ENCODE measurements at places on chromosomes 7 and 10.

DNA sequence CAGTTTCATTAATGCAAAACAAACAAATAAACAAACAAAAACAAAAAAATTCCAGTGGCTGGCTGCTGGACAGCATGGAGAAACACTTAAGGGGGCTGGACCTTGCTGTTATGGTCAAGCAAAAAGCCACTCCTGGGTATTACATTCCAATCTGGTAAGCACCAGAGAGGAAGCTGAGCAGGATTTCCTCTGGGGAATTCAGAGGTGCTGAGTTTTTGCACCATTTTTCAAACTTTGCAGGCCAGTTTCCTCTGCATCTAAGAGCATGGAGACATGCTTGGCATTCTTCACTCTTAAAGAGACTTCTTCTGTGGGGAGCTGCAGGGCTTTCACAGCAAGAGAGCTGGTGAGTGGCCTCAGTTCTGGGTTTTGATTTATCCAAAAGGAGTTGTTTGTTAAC, 84.5 kb downstream of the FZD1 start:
- DNase-seq = no peak

DNA sequence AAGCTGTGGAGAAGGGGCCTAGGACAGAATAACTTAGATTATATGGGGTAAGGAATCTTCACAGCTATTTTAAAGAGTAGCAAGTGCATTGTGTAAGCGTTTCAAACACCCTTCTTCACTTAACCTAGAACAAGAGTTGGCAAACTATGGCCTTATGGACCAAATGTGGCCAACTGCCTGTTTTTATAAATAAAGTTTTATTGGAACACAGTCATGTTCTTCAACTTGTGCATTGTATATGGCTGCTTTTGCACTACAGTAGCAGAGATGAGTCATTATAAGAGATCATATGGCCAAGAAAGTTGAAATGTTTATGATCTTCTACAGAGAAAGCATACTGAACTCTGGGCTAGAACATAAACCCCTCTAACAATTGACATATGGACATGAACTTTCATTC, 187.8 kb downstream of the ETV1 start:
- DNase-seq = no peak

DNA sequence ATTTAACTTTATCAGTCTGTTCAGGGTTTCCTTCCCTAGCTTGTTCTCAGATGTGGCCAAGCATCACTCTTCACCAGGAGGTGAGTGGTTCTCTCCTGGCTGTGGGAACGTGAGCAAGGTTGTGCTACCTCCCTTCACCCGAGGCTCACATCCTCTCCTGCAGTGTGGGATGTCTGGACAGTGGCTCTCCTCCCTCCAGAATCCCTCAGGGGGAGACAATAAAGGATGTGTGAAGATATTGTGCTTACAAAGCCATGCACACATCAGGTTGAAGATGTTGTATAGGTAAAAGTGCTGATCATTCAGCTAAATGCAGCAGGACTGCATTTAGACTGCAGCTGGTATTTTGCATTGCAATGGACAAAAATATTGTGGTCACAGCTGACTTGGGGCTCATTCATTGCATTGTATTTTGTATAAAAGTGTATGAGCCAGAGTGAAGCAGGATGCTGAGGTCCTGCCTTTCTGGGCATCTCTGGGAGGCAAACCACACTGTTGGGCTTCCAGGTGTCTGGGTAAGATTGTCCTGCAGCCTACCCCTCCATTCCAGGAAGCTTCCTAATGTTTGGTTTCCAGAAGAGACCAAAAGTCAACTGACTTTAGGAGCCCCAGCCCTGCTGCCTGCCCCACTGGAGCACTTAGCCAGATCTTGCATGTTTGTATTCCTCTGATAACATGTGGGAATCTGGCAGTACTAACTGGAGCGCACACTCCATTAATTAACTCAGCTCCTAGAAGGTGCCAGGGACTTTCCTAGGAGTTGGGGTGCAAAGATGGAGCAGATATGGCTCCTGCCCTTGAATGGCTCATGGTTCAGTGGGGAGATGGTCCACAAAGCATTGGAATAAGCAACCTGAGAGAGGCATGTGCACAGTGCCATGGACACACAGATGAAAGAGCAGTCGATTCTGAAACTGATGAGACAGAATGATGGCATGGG, 292.5 kb upstream of the ZNF32 start:
- no peak for DNase-seq

DNA sequence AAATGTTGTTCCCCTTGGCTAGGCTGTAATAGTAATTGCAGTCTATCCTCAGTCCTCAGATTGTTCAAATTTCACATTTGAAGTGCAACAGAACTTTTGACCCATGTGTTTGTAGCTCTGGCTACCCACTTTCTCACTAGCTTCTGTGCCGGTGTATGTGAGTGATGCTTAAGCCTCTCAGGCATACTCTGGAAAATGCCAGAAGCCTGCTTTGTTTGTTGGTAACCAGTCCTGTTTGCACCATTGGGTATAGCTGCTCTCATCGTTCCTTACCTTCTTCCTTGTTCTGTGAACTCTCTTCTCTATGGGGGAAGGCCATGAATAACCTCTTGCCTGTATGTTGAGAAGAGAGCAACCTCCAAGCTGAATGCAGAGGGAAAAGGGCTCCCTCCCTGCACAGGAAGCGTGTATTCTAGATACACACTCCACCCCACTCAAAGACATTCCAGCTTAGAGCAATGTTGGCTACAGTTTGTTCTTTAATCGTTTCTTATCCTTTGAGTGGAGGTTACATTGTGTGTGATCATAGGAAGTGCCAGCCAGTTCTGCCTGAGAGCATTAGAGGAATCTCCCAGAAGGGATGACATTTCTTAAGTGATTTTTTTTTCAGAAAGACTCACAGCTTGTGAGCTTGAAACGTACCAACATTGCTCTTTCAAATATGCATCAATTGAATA, 40.5 kb downstream of the C1QL3 start:
- DNase-seq = no peak

GRCh38 chr10:10800961-10801360, 216.7 kb upstream of the CELF2 start:
- DNase-seq = no peak

GRCh38 chr7:144474800-144475615, 71.5 kb upstream of the NOBOX start:
- DNase-seq = no peak

- DNase-seq = no peak
Observed at GRCh38 chr7:9488555-9488954, 1055.1 kb downstream of the NXPH1 start.
